ENCODE measurements at places on chromosomes 2 and 18.

DNA sequence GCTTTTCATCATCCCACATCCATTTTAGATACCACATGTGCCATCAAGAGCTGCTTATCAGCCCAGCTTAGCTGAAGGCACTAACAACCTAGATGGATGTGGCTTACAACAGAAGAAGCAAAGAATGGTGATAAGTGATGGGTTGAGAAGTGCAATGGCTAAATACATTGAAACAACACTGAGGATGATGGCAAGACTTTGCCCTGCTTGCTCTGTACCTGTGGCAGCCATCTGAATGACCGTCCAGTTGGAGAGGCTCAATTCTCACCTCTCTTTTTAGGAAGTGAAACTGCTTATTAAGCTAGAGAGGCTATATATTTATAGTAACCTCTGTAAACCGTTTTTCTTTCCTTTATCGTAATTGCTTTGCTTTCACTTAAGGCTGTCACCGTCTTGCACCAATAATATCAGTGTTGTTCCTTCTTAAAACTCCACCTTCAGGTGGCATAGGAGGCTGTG is 5.7 kb downstream of the GPATCH11 start:
- DNase-seq: no peak

DNA sequence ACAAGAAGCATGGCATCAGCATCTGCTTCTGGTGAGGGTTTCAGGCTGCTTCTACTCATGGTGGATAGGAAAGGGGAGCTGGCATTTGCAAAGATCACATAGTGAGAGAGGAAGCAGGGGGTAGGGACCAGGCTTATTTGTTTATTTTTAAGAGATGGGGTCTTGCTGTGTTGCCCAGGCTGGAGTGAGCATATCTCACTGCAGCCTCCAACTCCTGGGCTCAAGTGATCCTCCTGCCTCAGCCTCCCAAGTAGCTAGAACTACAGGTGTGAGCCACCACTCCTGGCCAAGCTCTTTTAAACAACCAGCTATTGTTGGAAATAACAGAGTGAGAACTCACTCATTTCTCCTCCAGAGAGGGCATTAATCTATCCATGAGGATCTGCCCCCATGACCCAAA is 269.4 kb upstream of the FBXO11 start:
- no peak for DNase-seq

DNA sequence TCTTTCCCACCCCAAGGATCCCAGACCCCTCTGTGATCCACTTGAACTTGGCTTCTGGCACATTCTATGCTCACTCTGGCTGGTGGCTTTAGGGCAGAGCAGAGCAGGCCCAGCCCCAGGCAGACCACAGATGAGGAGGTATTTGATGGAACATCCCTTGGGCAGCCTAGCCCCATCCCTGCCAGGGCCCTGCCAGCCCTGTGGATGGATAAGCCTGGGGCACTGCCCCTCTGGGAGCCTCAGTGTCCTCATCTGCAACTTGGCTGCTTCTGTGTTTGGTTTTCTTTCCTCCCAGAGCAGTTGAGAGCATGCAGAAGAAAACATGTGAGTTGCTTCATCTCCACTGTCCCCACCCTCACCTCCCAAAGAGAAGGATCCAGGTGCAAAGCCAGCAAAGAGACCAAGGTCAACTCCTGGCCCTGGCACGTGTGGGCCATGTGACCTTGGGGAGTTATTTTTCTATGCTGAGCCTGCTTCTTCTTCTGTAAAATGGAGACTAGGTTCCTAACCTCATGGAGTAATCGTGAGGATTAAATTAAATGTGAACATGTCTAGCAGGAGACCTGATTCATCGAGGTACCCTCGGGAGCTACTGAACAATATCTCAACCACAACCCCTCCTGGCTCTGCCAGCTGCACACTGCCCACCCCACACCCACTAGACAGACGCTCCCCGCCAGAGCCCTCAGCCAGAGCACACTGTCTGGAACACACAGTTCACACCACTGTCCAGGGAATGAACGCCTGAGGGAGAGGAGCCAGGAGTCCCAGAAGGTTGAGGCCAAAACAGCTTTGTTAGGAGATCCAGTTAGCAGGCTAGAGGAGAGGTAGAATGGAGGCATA is 14.6 kb upstream of the TNS1 start:
- peak; percentile 25 for DNase-seq

DNA sequence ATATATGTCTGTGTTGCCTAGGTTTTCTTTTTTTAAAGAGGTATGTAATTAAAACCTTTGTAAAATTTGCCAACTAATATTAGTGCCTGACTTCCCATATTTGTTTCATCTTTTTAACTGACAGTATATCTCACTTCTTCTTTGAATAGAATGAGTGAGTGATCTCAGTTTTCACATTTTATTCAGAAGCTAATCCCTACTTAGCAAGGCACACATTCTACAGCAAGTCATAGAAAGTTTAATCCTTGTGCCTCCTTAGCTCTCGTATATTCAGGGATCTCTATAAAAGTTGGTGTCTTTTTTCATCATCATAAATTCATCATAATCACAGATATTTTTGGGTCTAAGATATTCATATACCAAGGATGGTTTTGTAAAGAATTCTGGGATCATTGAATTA is 66.6 kb downstream of the RIF1 start:
- DNase-seq: no peak

- DNase-seq: no peak
Measured at GRCh38 chr2:240996161-240996833, 2.1 kb upstream of the SNED1 start.

DNA sequence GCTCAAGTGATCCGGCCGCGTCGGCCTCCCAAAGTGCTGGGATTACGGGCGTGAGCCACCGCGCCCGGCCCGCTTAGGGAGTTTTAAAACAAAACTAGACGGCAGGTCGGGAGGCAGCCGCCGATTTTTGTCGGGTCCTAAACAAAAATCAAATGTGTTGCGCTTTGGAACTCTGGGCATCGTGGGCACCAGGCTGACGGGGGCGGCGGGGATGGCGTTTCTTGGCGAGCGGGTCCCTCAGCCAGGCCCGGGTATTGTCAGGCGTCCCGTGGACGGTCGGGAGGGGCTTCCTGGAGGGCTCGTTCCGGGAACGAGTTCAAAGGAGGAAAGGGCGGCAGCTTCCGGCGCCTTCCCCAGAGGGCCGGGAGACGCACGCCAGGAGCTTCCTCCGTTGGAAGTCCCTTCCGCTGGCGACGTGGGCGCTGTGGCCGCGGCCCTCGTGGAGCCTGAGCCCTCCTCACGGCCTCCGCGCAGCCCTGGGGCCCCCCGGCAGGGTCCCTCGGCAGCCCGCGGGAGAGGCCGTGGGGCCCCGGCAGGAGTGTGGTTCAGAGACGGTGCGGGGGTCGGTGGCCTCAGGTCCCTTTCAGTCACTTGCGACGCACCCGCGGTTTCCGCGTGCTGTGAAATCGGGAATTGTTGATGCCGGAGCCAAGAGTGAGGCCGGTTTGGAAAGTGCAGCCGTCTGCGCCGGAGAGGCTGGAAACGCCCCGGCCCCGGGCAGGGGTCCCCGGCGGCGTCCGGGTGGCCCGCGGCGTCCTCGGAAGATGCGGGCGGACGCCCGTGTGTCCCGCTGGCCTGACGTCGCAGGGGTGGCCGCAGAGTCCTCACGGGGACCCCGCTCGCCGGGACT is 59.3 kb downstream of the EMILIN2 start:
- DNase-seq: peak; percentile 89

DNA sequence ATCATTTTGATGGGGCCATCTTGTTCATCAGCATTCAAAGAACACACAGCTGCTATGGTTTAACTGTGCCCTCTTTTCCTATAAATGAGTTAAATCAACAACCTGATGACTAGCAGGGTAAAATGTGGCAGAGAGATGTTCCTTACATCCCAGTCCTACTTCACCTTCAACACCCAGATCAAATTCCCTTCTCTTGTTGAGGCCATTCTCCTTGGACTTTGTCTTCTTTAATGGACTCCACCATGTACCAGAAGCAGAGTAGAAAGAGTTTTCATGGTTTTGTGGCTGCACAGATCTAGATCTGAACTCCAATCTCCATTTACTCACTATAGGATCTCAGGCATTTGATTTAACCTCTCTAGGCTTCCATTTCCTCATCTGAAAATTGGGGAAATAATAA is 6.4 kb upstream of the UPP2 start:
- DNase-seq: no peak

DNA sequence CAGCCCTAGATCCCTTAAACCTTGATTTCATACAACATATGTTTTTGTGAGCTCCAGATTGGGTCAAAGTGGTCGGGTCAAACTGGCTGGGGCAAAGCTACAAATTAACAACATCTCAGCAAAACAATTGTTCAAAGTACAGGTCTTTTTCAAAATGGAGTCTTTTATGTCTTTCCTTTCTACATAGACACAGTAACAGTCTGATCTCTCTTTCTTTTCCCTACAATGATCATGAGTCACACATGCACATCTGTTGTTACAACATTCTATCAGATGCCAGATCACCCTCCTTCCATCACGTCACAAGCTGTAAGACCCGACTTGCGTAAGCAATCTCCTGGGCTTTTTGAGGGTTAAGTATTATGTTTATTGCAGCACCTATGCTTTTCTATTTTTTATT is 55.1 kb downstream of the RHOB start:
- peak; percentile 49 for DNase-seq

DNA sequence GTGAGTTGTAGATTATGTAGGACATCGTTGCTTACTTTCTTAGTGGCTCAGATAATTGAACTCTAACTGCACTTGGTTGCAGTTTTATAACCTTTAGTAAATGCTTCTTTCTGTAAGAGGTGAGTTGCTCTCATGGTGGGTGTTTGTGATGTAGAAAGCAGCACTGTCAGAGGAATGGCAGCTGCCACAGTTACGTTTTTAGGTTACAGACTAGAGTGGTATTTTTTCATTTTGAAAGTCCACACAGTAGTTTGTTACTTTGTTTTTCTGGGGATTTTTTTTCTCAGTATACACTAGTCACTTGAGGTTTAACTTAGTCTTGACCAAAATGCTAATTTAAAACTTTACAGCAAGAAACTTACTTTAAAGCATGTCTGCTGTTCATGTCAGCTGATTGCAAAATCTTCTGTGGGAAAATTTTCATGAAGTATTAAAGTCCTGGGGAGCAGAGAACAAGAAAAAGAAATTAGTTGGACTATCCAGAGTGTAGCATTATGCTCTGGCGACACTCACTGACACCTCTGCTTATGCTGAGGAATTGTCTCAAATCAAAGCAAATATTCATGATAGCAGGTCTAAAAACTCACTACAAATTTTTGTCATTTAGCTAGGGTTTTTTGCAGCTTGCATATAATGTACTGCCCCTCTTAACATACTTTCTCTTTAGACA is 14.8 kb downstream of the AFTPH start:
- no peak for DNase-seq

- DNase-seq: no peak
Measured at GRCh38 chr2:1482253-1482675, 69.0 kb downstream of the TPO start.

DNA sequence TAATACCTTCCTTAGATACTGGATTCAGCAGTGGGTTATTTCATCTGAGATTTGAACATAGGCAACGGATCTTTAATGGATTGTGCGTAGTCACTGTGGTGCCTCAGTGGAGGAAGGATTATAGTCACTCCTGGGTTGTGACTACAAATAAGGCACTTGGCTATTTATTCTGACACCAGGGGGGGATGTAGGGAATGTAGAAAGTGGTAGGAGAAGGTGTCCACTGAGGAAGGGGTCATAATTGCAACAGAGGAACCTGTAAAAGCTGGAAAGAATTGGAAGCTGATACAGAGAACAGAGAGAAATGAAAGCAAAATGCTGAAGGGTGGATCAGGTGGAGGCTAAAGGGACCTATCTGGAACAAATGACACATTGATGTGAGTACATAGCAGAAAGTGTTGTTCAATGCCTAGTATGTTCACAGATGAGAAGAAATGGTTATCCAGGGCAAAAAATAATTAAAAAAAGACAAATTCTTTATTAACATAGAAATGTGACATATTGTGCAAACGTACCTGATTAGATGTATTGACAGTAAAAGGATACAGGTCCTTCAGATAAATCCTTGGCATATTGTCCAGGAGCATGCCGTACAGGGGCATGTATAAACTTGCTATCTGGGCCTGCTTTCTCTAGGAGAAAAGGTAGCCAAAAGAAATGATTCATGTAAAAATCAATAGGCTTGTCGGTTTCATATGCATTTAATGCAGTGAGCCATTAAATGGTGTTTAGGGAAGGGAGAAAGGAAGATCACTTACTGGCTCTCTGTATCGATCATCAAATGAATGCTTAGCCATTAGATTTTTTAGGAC is 91.2 kb upstream of the CCDC195 start:
- peak; percentile 14 for DNase-seq

DNA sequence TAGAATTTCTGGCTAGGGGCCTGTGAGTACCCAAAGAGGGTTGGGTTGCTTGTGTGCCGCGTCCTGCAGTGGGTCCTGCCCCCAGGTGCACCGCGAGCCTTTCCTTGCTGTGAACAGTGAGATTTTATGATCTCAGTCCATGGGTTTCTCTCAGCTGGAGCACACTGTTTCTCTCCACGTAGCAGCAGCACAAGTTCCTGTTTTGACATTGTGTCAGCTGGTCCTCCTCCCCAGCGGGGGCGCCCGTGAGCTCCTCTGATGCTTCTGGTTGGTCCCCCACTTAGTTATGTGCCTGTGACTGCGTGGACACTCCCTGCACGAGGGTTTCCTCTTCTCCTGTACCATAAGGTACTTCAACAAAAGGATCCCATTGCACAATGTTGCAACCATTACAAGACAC is 29.8 kb downstream of the TSHZ1 start:
- DNase-seq: peak; percentile 48

DNA sequence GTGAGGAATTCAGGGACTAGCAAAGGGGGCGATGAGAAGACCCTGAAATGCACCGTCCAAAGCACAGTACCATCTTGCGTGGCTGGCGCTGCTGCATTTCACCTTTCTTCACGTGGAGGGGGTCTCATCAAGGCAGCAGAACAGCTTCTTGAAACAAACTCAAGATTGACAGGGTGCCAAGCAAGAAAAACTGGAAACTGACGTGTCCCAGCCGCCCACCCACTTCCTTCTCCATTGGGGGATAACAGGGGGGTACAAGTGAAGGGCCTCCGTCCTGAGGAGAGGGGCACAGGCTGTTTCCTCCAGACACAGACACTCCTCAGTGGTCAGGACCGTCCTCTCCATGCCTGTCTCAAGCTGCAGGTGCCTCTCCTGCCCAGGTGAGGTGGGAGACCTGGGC is 32.5 kb downstream of the HDAC4 start:
- DNase-seq: no peak

- no peak for DNase-seq
Measured at GRCh38 chr18:11980163-11980493, 1.2 kb upstream of the IMPA2 start.

GRCh38 chr2:479490-480176 is 191.7 kb upstream of the ALKAL2 start:
- DNase-seq: no peak

GRCh38 chr18:23228102-23229061 is 93.1 kb downstream of the CABLES1 start:
- DNase-seq: peak; percentile 45
